WERI-Rb-1 (cell line): ENCODE measurements at places on chromosomes 13 and 19.

DNA sequence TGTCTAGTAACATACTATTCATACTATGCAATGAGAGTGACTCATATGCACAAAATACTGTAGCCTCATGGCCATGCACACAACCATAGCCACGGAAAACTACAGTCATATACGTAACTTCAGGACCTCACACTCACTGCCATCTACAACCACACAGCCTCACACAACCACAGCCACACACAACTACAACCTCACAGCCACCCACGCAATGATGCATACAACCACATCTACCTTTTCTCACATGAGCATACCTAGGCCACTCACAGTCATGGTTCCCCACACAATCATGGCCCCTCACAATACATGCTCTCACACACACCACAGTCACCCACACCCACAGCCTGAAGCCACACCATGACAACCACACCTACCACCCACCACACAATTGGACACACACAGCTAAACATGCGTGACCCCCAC is 8.7 kb upstream of the TNFSF14 start:
- no peak for DNase-seq

DNA sequence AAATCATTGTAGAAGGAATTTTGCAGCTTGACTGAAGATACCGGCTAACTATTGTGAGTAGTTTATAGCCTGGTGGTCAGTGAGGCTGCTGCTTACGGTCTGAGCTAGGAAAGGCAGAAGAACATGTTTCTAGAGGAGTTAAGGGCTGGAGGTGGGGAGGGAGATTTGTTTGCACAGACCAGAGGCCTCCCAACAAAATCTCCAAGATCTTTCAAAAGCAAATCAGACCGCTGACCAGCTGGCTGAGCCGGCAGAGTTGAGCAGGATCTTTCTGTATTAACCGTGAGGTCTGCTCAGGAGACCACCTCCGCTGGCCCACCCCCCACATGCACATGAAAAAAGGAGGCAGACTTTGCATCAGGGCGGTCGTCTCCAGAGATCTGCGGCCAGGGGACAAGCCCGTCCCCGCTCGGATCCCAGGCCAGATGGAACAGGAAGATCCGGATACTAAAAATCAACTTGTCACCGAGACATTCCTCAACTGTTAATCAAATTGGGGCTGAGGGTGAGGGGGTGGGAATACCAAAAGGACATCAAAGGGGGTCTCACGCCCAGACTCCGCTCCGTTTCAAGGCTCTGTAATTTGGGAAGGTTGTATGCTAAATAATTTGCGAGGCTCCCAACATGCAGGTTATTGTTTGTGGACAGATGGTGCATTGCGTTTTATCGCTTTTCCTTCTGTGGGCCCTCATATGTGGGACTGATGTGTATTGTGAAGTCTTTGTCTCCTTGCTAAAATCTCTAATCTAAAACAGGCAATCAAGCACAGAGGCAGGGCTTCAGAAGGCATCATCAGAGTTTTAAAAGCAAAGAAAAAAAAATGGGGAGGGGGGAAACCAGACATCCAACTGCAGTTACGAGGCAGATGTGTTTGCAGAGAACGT is 319.0 kb downstream of the ZNF536 start:
- peak; percentile 37 for DNase-seq

GRCh38 chr19:29610213-29610573 is 4.1 kb downstream of the POP4 start:
- DNase-seq: no peak

DNA sequence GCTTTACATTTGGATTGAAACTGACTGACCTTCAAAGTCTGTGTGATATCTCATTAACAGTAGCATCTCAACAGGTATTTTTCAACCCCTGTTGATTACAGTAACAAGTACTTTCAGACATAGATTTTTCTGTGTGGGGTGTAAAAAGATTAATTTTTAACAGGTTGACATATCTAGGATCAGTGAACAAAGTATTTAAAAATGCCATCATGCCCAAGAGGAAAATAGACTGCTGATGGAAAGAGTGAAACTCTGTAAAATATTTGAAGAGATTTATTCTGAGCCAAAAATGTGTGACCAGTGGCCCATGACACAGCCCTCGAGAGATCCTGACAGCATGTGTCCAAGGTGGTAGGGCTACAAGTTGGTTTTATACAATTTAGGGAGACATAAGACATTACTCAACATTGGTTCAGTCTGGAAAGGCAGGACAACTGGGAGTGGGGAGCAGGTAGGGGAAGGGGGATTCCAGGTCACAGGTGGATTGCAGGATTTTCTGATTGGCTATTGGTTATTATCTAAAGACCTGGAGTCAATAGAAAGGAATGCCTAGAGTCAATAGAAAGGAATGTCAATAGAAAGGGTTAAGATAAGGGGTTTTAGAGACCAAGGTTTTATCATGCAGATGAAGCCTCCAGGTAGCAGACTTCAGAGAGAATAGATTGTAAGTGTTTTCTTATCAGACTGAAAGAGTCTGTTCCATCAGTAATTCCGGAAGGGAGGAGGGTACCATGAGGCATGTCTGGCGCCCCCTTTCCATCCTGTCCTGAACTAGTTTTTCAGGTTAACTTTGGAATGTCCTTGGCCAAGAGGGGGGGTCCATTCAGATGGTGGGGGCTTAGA is 29.1 kb downstream of the TNFRSF19 start:
- no peak for DNase-seq

DNA sequence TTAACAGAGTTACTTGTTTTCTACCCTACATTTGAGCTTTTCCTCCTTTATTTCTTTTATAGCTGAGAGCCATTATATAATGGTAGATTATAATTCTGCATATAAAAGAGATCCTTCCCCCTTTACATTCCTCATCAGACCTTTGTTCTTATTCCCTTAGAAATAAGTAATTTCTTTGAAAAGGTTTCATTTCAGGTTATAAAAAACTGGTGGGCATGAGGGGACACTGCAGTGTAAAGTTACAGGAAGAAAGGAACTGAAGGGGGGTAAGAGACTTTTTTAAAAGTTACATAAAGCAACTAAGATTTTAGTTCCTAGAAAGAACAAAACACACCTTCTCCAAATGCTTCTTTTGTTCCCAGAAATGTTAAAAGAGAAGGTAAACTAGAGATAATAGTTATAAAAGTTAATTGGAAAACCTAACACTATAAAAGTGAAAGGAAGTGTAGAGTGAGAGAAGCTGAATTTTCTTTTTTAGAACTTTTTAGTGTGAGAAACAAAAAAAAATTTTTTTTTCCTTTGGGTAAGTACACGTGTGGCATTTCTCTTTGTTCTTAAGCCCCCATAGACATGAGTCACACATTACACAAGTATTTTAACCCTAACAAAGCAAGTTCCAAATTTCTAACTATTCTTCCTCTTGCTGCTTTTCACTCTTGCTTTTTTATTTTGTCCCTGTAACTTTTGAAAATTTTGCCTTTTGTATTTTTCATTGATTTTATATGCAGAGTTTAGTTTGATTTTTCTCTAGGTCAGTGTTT is 106.4 kb upstream of the MLNR start:
- DNase-seq: no peak

DNA sequence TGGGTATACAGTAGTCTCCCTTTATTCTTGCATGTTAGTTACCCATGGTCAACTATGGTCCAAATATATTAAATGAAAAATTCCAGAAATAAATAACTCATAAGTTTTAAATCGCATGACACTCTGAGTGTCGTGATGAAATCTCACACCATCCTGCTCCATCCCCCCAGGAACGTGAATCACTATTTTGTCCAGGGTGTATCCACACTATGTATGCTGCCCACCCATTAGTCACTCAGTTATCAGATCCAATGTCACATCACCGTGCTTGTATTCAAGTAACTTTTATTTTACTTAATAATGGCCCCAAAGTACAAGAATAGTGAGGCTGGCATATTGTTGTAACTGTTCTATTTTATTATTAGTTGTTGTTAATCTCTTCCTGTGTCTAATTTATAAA is 115.8 kb upstream of the SERP2 start:
- DNase-seq: no peak

- DNase-seq: no peak
Observed at GRCh38 chr19:16373532-16373931, 48.9 kb downstream of the KLF2 start.

DNA sequence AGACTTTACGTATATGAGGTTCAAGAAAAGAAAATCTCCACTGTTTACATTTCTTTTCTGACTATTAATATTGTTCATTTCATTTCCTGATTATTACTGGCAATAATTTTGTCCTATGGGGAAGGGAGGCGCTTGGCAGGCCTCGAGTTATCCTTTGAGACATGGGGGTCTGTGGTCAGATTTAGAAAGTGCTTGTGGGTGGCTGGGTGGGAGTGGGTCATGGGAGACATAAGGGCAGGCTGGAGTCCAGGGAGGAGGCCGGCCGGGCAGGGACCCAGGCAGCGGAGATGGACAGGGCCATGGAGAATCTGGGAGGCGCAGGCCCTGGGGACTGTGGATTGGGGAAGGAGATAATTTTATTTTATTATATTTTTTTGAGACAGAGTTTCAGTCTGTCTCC is 40.1 kb downstream of the LTBP4 start:
- DNase-seq: no peak

- DNase-seq: no peak
Observed at GRCh38 chr19:39681416-39681815, 22.9 kb upstream of the LGALS14 start.

- DNase-seq: peak; percentile 27
Observed at GRCh38 chr19:12137221-12137940, 2.8 kb downstream of the ZNF20 start.

DNA sequence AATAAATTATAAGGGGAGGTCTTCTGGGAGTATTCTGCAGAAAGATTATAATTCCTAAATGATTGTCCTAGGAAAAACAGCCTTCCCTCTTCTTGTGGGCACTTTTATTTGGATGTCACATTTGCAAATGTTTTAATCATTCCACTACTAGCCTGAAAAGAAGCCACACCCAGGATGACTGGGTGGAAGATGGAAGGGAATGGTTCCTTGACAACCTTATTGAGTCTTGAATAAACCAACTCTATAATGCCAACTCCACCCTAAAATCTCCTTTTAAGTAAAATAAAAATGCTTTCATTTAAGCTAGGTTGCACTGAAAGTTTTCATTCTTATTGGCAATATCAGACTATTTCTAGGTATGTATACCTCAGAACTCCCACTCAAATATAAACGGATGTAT is 494.6 kb downstream of the RFC3 start:
- no peak for DNase-seq

DNA sequence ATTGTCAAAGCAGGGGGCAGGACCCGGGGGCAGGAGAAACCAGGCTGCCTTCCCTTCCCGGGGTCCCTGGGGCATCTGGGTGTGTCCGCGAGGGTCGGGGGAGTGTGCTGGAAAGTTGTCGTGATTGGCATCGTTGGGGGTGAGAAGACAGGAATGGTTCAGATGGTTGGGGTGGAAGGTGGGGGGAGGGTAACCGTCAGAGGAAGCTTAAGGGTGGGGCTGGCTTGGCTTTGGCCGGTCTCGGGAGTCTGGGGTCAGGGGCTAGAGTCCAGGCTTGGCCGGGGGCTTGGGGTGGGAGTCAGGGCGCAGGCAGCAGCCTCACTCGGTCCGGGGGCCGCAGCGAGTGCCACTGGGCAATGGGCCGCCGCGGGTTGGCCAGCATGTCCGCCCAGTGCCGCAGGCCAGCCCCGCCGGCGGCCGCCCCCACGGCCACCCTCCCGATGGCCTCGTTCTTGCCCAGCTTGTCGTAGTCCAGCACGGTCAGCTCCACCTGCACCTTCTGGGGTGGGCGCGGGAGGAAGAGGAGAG is 6.8 kb upstream of the DNAAF3 start:
- DNase-seq: no peak

DNA sequence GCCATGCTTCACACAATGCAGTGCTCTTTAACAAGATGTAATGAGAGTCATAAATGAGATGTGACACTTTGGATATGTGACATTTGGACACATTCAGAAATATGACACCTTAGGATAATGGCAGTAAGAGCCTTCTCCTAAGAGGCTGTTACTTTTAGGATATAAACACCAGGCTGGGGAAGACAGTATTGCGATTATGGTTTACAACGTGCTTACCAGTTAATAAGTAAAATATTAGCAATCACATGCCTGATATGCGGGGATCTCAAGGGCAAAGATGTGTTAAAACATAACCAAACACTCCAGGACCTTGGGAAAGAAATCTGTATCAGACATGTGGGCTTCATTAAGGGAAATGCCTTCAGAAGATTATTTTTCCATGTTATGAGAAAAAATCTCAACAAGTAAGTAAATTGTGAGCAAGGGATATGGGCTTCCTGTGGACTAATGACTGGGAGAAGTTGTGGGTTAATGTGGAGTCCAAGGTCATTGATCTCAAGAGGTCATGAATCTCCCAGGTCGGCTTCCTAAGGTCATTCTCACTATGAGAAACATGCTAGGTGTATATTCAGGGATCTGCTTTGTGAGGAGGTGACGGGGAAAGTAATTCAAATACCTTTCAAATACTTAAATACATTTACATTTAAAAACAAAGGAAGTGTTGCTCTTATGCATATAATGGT is 105.3 kb downstream of the STARD13 start:
- DNase-seq: no peak

DNA sequence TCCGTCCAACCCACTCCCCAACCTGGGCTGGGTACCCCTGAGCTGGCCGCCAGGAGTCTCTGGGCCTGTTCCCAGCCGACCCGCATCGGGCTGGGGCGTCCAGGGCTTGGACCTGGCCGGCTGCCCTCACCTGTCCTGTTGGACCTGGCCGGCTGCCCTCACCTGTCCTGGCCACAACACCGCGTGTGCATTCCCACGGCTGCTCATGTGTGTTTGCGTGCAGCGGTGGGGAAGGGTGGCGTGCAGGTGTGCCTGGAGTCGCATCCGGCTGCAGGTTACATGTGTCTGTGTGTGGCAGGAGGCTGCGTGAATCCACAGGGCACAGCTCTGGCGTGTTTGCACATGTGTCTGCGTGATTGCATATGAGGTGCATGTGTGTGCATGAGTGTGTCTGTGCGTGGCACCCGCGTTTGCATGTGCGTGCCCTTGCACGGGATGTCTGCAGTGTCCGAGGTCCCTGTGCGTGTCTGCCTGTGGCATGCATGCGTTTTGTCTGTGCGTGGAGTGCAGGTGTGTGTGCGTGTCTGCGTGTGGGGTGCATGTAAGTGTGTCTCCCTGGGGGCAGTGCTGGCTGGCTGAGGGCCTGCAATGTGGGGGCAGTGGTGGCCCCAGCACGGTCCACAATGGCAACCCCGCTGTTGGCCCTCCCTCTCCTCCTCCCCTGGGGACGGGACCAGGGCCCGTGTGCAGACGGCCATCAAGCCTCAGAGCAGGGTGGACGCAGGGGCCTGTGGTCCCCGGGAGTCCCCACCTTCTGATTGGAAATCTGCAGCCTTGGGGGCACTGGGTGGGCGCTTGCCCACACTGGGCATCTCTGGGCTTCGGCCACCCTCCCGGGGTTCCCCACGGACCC is 3.4 kb downstream of the EFNA2 start:
- no peak for DNase-seq

GRCh38 chr13:21148557-21149258 is 27.6 kb downstream of the SKA3 start:
- DNase-seq: no peak

- no peak for DNase-seq
Observed at GRCh38 chr13:97283888-97284287, 61.8 kb downstream of the MBNL2 start.

GRCh38 chr13:75947448-75947847 is 311.3 kb downstream of the LMO7 start:
- DNase-seq: no peak
